Ecto neural progenitor cell (in vitro differentiated cells): ENCODE measurements at places on chromosomes 6 and 20.
A peak's percentile ranks its signal among the peaks of the same experiment; 100 is the strongest.

GRCh38 chr6:111329882-111330633 lies 153.0 kb downstream of the REV3L start:
- DNase-seq: no peak

DNA sequence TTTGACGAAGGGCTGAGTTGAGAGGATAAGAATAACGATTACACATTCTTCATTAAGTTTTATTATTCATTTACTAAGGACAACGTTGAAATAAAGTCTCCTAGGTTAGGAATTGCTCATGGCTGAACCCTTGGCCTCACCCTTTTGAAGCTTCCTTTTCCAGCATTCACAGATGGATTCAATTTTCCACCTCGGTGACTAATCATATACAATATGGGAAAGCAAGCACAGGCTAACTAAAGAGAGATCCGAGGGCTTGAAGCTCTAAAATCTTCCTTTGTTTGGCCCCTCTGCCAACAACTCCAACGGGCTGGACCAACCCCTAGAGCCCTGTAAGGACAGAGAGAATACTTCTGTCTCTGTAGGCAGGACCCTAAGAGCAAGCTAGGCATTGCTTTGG lies 159.5 kb downstream of the SOD2 start:
- no peak for DNase-seq

GRCh38 chr6:97427648-97428047 lies 144.6 kb upstream of the MMS22L start:
- DNase-seq: no peak

DNA sequence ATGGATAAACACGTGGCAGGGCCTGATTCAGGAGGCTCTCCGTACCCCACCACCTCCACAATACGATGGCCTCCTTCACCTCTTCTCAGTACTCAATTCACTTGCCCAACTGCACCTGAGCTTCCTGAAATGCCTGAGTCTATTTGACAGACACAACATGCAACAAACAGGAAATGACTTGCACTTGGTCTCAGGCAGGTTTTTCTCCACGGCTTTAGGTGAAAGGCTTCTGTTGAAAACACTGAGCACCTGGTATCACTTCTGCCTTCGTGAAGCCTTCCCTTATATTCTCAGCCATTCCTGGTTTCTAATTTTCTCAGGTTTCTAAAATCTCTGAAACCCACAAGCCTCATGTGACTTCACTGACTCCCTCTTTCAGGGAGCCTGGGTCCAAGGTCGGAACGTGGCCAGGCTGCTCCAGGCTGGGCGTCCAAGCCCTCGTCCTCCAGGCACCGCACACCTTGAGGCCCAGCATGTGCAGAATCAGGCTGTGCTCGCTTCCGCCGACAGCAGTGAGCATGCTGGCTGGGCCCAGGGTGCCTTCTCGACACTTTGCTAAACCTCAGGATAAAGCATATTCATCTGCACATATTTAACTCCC lies 34.7 kb downstream of the TAF4 start:
- no peak for DNase-seq

DNA sequence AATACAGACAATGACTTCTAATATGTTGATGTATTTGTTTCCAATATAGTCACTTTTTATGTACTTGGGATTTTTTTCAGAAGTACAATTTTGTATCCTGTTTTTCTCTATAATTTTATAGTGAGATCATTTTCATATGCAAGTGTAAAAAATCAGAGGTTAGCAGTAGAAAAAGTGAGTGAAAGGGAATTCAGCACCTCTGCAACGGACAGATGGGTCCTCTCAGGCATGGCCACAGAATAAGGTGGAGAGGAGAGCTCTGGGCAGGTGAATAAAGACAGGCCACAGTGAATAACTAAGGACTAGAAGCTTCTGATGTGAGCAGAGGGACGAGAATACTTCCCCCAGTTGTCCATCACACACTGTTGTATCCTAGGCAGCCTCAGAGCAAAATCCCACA lies 210.1 kb upstream of the CNR1 start:
- no peak for DNase-seq

DNA sequence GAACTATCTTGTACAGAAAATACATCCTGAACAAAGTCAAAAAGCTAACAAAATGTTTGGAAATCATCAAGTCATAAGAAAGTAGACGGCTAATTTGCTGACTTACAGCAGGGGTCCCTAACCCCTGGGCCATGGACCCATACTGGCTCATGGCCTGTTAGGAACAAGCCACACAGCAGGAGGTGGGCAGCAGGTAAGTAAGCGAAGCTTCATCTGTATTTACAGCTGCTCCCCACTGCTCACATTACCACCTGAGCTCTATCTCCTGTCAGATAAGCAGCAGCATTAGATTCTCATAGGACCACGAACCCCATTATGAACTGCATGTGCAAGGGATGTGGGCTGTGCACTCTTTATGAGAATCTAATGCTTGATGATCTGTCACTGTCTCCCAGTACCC lies 115.5 kb downstream of the CDK19 start:
- no peak for DNase-seq

DNA sequence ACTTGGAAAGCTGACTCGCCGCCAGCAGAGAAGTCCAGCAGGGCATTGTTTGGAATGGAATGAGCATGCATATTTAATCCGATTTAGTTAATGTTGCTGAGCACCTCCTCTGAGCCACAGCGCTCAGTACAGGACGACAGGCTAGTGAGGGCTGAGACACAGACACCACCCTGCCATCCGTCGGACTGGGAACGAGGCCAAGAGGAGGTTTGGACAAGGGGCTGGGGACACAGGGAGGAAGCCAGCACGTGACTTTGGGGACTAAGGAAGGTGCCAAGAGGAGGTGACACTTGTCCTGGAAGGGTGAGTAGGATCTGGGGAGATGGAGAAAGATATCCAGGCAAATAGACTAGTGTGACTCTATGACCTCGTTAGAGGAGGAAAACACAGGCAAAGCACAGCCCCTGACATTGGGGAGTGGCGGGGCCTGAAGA lies 152.5 kb upstream of the ECI2 start:
- DNase-seq: peak; percentile 48

GRCh38 chr20:9092113-9092512 lies 23.2 kb downstream of the PLCB4 start:
- DNase-seq: no peak

DNA sequence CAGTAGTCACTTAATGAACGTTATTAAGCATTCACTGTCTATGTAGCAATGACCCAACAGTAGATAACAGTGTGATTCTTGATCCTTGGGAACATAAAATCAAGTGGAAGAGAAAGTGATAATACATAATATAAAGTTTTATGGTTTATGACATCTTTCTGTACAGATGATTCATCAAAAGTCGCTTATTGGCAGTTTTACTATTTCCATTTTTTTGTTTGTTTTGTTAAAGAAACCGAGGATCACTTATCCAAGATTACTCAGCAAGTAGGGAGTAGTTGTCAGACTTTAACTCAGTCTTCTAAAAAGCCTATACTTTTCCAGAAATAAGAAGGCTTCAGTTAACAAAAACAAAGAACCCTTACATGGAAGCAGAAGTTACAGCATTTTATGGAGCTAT lies 260.8 kb downstream of the ZFAND3 start:
- no peak for DNase-seq

- DNase-seq: no peak
Measured at GRCh38 chr20:31674895-31675827, 37.4 kb downstream of the COX4I2 start.

- DNase-seq: no peak
Measured at GRCh38 chr6:112951829-112952228, 604.7 kb downstream of the RFPL4B start.

- DNase-seq: no peak
Measured at GRCh38 chr20:61662226-61662967, 403.3 kb downstream of the TAF4 start.

- DNase-seq: no peak
Measured at GRCh38 chr6:103819509-103819908, 1040.2 kb downstream of the HACE1 start.

- DNase-seq: no peak
Measured at GRCh38 chr6:143752459-143752858, 74.7 kb downstream of the PHACTR2 start.

- peak; percentile 74 for DNase-seq
Measured at GRCh38 chr6:408599-409102, 17.1 kb downstream of the IRF4 start.

- no peak for DNase-seq
Measured at GRCh38 chr6:27263886-27264285, 16.4 kb downstream of the PRSS16 start.

GRCh38 chr6:148265054-148265453 lies 77.6 kb upstream of the SASH1 start:
- DNase-seq: no peak

GRCh38 chr20:51402201-51402600 lies 140.3 kb downstream of the NFATC2 start:
- no peak for DNase-seq

- DNase-seq: no peak
Measured at GRCh38 chr20:44406572-44407137, 51.2 kb downstream of the HNF4A start.

DNA sequence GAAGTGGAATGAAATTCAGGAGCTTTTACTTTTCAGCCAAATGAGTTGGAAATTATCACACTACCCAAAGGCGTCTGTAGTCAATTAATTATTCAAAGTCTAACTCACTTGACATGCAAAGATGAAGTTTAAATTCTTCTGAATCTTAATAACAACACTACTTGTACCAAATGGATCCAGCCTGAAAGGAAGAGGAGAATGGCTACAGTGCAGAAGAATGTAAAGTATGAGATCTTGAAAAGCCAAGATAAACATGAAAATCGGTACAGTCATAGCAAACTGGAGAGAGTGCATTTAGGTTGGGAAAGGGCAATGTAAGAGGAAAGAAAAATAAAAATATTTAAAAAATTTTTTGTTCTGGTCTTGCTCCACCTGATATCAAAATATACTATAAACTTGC lies 195.5 kb downstream of the SIM1 start:
- DNase-seq: no peak

- DNase-seq: no peak
Measured at GRCh38 chr20:35506872-35507638, 22.4 kb downstream of the C20orf173 start.

DNA sequence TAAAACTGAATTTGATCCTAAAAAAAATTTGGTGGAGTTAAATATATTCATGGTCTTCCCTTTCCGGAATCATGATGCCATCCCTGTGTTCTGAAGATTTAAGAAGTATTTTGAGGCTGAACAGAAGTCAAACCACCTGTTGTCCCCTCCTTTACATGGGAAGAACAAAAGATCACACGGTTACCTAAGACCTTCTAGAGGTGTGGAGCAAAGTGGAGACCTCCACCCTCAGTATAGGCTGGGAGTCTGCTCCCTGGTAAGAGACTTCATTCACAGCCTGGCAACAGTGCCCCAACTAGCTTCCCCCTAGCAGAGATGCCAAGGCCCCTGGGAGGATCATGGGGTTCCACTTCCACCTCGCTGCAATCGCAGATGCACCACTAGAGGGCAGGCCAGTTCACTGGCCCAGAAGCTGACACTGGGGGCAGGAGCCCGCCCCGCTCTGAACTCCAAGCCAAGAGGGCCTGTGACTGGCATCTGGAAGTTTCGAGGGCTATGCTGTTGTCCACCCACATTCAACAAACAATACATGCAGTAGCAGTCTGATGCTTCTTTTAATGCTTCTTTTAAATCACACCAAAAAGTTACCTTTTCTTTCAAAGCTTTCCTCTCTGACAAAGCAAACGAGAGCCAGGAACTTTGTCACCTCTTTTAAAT lies 19.5 kb upstream of the UBE2J1 start:
- DNase-seq: peak; percentile 85

- no peak for DNase-seq
Measured at GRCh38 chr20:51826372-51826771, 24.1 kb upstream of the SALL4 start.

DNA sequence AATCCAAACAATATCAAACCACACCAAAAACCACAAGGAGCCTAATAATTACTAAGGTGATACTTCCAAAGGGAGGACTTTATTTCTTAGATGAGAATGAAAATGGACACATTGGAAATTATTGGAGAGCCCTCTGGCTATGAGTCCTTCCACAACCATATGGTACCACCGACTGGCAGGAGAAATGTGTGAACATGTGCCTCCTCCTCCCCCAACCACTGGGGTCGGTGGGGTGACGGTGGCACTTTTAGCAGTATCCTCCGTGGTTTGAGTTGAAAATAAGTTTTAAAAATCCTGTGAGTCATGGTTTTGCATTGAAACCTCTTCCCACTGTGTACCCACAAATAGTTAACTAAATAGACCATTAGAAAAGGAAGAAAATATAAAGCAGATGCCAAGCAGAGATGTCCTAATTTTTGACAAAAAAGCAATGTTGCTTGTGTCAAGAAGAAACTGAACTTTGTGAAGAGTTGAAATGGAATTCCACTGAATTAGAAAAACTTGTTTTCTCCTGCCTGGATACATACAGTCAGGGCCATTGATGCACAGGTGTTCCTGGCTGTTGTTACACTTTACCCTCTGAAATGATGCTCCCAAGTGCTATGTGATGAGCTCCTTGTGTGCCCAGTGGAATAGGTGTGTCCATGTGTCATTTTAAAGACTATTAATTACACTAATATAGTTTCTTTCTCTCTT lies 3.2 kb downstream of the EDN1 start:
- no peak for DNase-seq

GRCh38 chr6:73932866-73933265 lies 236.9 kb downstream of the CD109 start:
- no peak for DNase-seq

DNA sequence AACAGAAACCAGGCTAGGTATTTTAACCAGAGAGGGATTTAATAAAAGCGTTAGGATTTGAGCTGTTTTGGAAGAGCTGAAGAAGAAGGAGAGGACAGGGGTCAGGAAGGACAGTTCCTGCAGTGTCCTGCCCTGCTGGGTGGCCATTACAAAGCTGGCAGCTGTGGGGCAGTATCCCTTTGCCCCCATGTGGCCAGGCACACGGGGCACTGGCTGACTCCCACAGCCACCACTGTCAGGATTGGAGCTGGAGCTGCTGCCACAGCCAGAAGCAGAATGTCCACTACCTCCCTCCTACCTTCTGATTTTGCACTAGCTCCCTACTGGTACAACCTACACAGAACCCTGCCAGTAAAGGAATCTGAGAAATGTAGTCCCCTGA lies 46.5 kb downstream of the SLC22A3 start:
- DNase-seq: no peak

DNA sequence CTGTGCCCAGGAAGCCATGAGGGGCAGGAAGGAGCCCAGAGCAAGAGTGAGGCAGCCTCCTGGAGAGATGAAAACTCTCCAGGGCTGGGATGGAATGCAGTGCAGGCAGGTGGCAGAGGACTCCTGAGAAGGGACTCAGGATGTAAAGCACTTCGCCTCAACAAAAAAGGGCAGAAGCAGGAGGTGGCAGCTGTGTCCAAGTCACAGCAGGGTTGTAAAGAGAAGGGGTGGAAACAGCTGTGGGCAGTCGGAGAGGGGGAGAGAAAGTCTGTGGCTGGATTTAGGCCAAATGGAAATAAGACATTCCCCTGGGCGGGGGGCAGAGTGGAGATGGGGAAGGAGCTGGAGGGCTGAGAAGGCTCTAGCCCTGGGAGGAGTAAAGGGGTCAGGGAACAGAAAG lies 34.9 kb downstream of the CYP21A2 start:
- no peak for DNase-seq
